ENCODE measurements at places on chromosomes 5 and 9. TPM values are rescaled to one million over a fixed set of nuclear protein-coding genes. Genes with fewer than 3 reads are reported as not detected.

The ECPAS gene
- 37.5 TPM for total RNA-seq

The BAAT gene
- total RNA-seq, result 0.23 TPM

The SNCAIP gene
- not detected for total RNA-seq

The SREK1IP1 gene
- total RNA-seq, result 8.4 TPM

The KIF12 gene
- 2.1 TPM for total RNA-seq

The ESM1 gene
- total RNA-seq, result not detected

The IFNB1 gene
- total RNA-seq, result not detected

The PCDHB13 gene
- 0.05 TPM for total RNA-seq

The ARL14EPL gene
- total RNA-seq, result 0.19 TPM

The ITGA1 gene
- 1.1 TPM for total RNA-seq

The NEK6 gene
- 67.2 TPM for total RNA-seq

The PDZD2 gene
- 0.21 TPM for total RNA-seq

The GCNT4 gene
- total RNA-seq, result 0.27 TPM

The CCL27 gene
- total RNA-seq, result not detected

The FBP1 gene
- total RNA-seq, result not detected

The STING1 gene
- 1.4 TPM for total RNA-seq

The OSMR gene
- total RNA-seq, result 72.5 TPM

The SLC6A7 gene
- total RNA-seq, result 0.05 TPM

The TCOF1 gene
- total RNA-seq, result 79.1 TPM

The INSL4 gene
- 15.8 TPM for total RNA-seq

The ANKRD55 gene
- total RNA-seq, result 0.06 TPM

The NXNL2 gene
- 0.85 TPM for total RNA-seq

The TMOD1 gene
- total RNA-seq, result 2.1 TPM

The C9orf85 gene
- 12.2 TPM for total RNA-seq

The HMGCS1 gene
- total RNA-seq, result 66.5 TPM

The FREM1 gene
- not detected for total RNA-seq

The RMRP gene
- total RNA-seq, result 8.1 TPM

The EPB41L4B gene
- 17.8 TPM for total RNA-seq
